Melanocyte of skin (primary cell): ENCODE measurements at places on chromosomes 1 and 21. TPM values are rescaled to one million over a fixed set of nuclear protein-coding genes. Genes with fewer than 3 reads are reported as not detected.

APP gene
- total RNA-seq = 208 and 283 TPM in 2 replicates

PRAMEF25 gene
- not detected in 2 replicates for total RNA-seq

OR2T2 gene
- not detected in 2 replicates for total RNA-seq

PTPRU gene
- total RNA-seq = 28.6 and 32.7 TPM in 2 replicates

TLCD4 gene
- 6.0 and 10.6 TPM in 2 replicates for total RNA-seq

FAM167B gene
- 11.7 and 25.4 TPM in 2 replicates for total RNA-seq

OR2T29 gene
- not detected in 2 replicates for total RNA-seq

LYPD8 gene
- total RNA-seq = 0.31 and 0.33 TPM in 2 replicates

CASQ2 gene
- total RNA-seq = 1.5 and 3.8 TPM in 2 replicates

HCRTR1 gene
- not detected in 2 replicates for total RNA-seq

LIPI gene
- total RNA-seq = not detected in 2 replicates

CYP4B1 gene
- total RNA-seq = not detected in 2 replicates

GUCA2A gene
- not detected in 2 replicates for total RNA-seq

FCN3 gene
- total RNA-seq = not detected in 2 replicates

GPR3 gene
- total RNA-seq = 0.34 and 1.5 TPM in 2 replicates
